Prostate gland (tissue), 2 donors: ENCODE measurements at places on chromosomes 12 and 14. TPM values are rescaled to one million over a fixed set of nuclear protein-coding genes. Genes with fewer than 3 reads are reported as not detected.

- H3K36me3 ChIP-seq, result no peaks in the 10 kb centered on the region
- H3K27ac ChIP-seq, result no peak overlapping the region
- DNase-seq, result no peak
- no peaks in the 10 kb centered on the region for H3K4me1 ChIP-seq
These were observed 209.1 kb downstream of the DACT1 start for GRCh38 chr14:58846682-58847465.

DNA sequence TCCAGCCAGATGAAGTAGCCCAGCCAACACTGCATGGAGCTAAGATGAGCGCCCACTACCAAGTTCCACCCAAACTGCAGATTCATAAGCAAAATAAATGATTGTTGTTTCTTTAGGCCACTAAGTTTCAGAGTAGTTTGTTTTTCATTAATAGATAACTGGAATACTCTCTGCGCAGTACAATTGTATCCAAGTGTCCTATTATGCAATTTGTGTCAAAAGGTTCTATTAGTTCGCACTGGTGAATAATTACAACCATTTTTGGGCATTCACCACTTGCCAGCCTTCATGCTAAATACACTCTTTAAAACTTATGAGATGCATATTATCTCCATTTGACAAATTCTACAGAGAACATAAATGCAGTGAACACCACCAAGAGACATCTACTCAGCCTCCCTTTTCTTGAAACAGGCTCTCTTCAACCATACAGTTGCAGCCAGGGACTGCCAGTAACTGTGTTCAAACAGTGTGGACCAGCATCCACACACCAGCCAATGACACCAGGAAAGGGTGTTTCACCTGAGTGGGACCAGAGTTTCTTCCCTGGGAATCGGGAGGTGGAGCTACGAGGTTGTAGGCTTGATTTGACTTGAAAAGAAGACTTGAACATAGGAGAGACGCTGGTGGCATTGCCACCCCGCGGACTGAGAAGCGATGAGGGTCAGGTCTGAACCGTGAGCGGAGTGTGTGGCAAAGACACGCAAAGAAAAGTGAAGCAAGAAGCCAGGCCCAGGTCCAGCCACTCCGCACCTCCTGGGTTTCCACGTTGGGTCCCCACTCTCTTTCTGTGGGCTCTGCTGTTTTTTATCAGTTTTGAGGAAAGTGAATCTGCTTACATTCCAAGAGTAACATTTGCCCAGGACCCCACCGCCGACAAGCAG, 53.0 kb upstream of the FZD10 start:
- H3K36me3 ChIP-seq, result no peaks in the 10 kb centered on the region
- no peaks in the 10 kb centered on the region for H3K27me3 ChIP-seq
- no peak overlapping the region for H3K27ac ChIP-seq
- H3K4me3 ChIP-seq, result no peak overlapping the region
- H3K4me1 ChIP-seq, result no peaks in the 10 kb centered on the region

DNA sequence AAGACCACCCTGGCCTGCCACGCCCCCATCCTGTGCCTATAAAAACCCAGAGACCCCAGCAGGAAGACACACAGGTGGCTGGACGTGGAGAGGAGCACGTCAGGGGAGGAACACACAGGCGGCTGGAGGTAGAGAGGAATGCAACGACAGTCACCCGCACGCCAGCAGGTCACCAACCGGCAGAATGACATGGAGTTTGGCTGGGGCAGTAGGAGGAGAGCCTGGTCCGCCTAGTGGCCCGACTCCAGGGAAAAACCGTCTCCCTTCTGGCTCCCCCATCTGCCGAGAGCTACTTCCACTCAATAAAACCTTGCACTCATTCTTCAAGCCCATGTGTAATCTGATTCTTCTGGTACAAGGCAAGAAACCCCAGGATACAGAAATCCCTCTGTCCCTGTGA, 62.7 kb upstream of the KCNH3 start:
- H3K27ac ChIP-seq, result no peak overlapping the region
- no peaks in the 10 kb centered on the region for H3K36me3 ChIP-seq
- no peak overlapping the region for H3K4me3 ChIP-seq
- H3K4me1 ChIP-seq, result no peaks in the 10 kb centered on the region

DNA sequence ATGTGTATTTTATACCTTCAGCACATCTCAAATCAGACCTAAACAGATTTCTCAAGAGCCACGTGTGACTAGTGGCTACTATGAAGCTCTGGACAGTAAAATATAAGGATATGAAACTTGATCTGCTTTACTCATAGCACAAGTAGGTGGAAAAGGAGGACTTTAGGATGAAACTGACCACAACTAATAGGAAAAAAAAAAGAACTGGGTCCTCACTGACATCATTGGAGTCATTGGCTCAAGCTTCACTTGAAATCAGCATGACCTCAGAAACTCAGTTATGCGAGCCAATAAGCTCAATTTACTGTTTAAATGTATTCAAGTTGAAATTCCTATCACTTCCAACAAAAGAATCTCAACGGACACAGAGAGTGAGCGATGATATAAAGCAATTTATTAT, 34.1 kb upstream of the CIT start:
- no peaks in the 10 kb centered on the region for H3K4me1 ChIP-seq
- H3K27ac ChIP-seq, result no peak overlapping the region
- no peaks in the 10 kb centered on the region for H3K36me3 ChIP-seq
- no peaks in the 10 kb centered on the region for H3K27me3 ChIP-seq
- DNase-seq, result no peak
- H3K4me3 ChIP-seq, result no peak overlapping the region

DNA sequence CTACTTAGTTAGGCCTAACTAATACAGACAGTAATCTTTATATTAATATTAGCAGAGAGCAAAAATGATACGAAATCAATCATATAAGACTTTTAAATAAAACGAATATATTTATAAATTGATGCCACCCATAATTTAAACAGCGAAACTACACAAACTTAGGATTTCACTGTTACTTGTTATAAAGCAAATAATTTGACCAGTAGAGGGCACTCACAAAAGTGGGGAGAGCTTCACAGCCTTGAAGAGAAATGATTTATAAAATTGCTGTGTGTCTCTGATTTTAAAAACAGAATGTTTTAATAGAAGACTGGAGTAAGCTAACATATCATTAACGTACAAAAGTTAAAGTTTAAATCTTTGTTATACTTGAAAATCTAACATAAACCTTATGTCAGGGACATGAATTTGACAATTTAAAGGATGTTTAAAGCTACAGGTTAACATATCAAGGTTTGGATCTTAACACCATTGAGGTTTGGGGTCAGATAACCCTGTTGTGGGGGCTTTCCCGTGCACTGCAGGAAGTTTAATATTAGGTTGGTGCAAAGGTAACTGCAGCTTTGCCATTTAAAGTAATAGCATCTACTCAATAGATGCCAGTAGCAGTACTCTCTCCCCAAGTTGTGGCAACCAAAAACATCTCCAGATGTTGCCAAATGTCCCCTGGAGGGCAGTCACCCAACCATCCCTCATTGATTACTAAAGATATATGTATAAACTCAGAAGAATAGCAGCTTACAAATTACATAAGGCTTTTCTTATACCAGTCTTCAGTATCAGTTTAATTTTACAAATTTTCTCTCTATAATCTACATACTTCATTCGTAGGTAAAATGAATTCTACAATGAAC, 9.3 kb downstream of the KRAS start:
- H3K4me1 ChIP-seq, result no peaks in the 10 kb centered on the region
- H3K4me3 ChIP-seq, result no peak overlapping the region
- no peaks in the 10 kb centered on the region for H3K36me3 ChIP-seq
- no peaks in the 10 kb centered on the region for H3K27me3 ChIP-seq

GRCh38 chr12:104956870-104957718, 996 bp downstream of the SLC41A2 start:
- no peaks in the 10 kb centered on the region for H3K27me3 ChIP-seq
- peak overlapping the region; percentile 62 for H3K4me3 ChIP-seq
- no peaks in the 10 kb centered on the region for H3K4me1 ChIP-seq
- peak overlapping the region; percentile 70 for H3K27ac ChIP-seq

DNA sequence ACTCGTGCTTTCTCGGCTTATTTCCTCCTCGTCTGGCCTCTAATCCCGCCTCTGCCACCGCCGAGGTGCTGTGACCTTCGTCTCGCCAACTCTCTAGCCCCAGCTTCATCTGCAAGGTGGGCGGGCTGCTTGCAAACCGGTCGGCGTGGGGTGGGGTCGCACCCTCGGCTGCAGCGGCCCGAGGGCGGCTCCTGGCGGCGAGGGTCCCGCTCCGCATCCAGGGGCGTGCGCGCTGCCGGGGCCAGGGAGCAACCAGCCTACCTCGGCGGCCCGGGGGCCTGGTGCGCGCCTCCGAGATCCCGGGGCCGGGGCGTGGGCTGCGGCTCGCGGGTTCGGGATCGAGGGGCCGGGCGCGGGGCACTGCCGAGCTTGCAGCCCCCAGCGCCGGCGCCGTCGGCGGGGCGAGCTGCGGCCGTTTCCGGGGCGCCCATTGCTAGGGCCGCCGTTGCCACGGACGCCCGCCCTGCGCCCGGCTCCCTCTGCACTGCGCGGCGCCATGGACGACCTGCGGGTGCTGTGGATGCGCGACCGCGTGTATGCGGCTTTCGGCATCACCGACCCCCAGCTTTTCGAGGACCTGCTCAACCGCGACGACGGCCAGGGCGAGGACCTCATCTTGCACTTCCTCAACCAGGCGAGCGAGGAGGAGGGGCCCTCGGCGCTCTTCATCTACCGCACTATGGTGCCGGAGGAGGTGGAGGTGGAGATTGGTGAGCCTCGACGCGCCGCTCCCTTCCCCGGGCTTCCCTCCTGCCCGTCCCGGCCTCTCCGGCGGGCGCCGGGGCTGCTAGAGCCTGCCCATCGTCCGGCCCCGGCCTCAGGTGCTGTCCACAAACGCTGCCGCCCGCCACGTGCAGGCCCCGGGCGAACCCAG, at the start of gene DNAH10:
Gene DNAH10 (plus strand): TSS at position 461 of the 874 bp plus-strand sequence. CDS start 36 bp downstream, at position 497.
- peak within 1 kb of the TSS; percentile 25 for H3K4me3 ChIP-seq
- H3K4me1 ChIP-seq, result peaks cover 8% of the 10 kb centered on the region
- H3K27me3 ChIP-seq, result no peaks in the 10 kb centered on the region
- DNase-seq, result no peak
- no peaks in the 10 kb centered on the region for H3K36me3 ChIP-seq

The OR6J1 gene
- total RNA-seq, result not detected

The SLC10A1 gene
- total RNA-seq, result not detected

The DPY19L2 gene
- total RNA-seq, result 12.2 TPM

The RHOJ gene
- 6.6 TPM for total RNA-seq

The PRB3 gene
- total RNA-seq, result not detected

The OAS1 gene
- 14.2 TPM for total RNA-seq

The SLC4A8 gene
- 10.5 TPM for total RNA-seq

The PLA2G1B gene
- total RNA-seq, result not detected
